Karpas-422 (cell line): ENCODE measurements at places on chromosomes 1 and 21.

DNA sequence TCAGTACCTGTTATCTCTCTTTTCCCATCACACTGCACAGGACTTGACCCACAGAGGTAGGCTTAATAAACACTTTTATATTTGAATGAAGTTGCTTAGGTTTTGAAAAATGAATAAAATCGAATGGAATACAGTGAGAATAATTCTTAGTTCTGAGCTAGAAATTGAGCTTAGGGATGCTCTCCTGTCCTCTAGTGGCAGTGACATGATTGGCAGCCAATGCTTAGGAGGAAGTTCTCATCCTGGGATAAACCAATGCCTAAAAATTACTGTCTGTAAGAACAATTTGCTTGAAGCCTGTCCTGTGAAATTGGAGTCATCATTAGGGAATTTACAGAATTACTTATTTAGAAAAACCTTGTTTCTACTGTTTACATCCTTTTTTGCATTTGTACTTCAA lies 21.3 kb upstream of the CYP4X1 start:
- DNase-seq, result peak; percentile 42

- peak; percentile 34 for DNase-seq
Observed at GRCh38 chr1:182974506-182975191, 21.7 kb upstream of the SHCBP1L start.

GRCh38 chr1:205127646-205128045 lies 5.9 kb upstream of the RBBP5 start:
- DNase-seq, result no peak

DNA sequence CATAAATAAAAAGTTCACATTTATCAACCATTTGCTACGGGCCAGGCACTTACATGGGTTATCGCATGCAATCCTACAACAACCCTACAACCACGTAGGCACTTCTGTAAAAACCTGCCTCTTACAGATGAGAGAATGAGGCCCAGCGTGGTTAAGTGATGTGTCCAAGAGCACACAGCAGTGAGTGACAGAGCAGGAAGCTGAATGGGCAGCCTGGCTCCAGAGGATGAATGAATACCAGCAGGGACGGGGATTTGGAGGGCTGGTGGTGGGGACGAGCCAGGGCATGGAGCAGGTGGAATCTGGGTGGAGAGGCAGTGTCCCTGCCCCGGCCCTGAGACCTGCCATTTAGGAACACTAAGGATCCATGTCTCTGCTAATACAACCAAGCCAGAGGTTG lies 35.5 kb downstream of the SYF2 start:
- no peak for DNase-seq

DNA sequence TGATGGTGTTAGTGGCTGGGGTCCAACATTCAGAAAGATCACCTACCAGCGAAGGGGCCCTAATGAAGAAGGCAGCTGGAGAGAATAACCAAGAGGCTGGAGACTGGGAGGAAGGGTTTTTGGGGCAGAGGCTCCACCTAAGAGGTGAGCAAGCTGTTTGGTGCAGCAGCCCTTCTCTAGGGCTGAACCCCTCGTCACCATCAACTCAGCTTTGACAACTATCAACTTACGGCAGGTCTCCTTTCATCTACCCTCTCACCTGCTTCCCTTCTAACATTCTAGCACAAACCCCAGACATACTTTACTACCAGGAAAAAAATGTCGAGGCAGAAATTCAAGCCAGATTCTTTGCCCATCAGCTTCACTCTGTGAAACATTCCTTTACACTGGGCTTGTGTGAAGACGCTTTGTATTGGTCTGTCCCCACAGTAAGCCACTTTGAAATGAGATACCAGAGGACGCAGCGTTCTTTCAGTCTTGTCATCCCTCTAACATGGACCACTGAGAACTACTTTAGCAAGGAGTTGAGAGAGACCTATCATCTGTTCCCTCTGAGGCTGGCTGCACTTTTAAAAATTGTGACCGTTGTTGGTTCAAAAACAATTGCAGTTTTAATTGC lies 84.6 kb downstream of the RAVER2 start:
- no peak for DNase-seq

DNA sequence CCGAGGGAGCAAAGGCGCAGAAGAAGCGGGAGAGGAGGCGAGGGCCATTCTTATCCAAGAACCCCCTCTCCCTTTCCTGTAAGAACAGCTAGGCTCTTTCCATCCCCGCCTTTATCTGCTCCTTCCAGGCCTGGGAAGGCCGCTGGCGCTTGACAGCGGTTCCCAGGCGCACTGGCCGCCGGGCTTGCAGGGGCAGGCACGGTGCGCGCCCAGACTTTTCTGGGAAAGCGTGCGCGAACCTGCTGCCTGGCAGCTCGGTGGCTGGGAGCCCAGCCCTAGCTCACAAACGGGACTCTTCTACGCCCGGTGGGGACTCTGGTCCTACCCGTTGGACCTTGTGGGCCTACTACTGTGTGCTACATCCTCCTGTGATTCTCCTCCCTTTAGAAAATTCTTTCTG lies 8.8 kb upstream of the IFNLR1 start:
- no peak for DNase-seq

DNA sequence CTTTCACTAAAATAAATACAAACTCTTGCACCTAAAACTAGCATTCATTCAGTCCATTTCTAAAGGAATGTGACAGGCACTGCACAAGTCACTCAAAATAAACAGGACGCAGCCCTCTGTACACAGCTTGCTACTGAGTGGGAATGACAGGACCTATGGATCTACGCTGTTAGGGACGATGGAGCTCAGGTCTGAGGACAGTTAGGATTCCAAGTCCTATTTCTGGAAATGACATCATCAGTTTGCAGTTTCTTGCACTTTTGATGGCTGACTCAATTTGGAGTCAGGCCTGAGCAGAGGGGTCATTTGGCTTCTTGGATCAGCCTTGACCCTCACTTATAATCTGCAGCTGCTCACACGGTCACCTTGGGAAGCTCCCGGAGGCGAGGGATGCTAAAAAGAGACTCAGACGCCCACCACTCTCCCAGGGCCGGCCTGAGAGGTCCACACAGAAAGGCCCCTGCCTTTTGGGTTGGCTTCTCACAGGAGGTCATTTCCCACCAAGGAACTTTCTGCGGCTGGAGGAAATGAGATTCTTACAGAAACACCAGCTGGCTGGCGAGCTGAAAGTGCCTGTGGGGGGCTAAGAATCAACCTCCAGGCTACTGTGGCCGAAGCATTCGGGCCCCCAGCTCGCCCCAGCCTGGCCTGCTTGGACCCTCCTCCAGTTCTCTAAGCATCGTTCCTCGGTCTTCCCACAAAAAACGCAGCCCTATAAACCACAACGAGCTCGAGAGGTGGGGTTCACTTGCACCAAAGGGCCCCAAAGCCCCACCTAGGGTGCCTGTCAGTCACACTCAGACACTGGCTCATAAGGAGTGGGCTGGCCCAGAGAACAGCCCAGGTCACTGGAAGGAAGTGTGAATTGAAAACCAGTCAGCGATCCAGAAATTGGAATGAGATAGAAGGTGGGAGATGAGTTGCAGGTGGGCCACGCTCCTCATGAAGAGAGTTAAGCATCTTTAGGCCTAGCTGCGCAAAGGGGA lies 8.9 kb upstream of the PDE9A start:
- no peak for DNase-seq

GRCh38 chr1:115650961-115651360 lies 9.2 kb downstream of the VANGL1 start:
- no peak for DNase-seq

DNA sequence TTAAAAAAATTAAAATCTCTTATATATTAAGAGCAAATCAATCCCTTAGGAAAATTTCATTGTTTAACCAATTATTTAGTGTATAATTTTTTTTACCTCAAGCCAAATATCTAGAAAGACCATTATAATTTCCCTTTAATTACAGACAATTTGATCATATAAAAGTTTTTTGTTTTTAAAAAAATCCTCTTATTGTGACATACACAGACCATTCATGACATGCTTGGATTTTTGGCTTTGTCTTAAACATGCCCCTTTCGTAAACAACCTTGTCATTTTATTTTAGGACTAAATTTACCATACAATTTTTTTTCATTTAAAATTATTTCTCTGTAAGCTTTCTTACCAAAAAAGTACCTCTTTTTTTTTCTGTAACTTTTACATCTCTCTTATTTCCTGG lies 14.2 kb upstream of the CYP4B1 start:
- no peak for DNase-seq

- DNase-seq, result no peak
Observed at GRCh38 chr1:29125788-29126187, 2.1 kb upstream of the TMEM200B start.

DNA sequence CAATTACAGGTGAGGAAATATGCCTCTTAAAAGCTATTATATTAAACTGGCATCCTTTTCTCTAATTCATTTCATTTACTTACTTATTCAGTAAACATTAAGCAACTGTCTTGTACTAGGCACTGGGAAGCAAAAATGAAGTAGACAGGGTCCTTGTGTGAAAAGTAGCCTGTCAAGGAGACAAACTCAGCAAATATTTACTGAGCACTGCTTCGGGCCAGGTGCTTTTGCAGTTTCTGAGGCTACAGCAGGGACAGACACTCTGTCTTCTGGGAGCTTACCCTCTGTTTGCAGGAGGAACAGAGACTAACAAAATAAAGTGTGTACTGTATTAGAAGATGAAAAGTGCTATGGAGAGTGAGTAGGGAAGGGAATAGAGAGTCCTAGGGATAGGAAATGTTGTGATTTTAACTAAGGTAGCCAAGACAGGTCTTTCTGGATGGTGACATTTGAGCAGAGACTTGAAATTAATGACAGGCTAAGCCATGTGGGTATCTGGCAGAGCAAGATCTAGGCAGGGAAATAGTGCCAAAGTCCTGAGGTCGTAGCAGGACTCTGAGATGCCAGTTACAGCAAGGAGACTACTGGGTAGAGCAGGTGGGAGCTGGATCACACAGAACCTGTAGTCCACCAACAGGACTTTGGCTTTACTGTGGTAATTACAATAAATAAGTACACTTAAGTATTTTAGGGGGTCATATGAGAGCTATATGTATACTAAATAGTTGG lies 133.0 kb downstream of the ITSN1 start:
- DNase-seq, result no peak

- DNase-seq, result no peak
Observed at GRCh38 chr1:3217979-3218679, 149.1 kb downstream of the PRDM16 start.

GRCh38 chr1:99704356-99704816 lies 58.5 kb downstream of the PALMD start:
- DNase-seq, result no peak

DNA sequence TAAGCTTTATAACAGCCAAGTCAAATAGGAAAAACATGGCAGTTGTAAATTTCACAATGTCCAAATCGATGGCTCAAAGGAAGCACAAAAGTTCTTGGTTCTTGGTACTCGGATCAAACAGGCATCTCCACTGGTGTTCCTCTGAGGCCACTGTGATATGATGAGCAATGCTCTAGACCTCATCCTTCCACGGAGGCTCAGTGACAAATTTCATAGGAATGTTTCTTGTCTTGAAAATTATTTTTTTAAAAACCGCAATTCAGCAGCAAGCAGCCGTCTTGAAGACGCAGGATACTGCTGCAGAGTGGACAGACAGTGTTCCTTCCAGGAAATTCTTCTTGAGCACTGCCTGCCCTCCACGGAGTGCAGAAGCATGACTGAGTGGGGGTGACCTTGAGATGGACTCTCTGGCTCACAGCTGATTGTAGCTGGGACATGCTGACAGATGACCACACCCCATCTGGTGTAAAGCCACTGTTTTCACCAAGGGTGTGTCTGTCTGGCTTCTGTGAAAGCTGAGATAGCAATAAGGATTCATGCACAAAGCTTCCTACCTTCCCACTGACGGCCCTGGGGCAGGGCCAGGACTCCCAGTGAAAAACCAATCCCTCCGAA lies 61.9 kb downstream of the TIAM1 start:
- DNase-seq, result no peak

DNA sequence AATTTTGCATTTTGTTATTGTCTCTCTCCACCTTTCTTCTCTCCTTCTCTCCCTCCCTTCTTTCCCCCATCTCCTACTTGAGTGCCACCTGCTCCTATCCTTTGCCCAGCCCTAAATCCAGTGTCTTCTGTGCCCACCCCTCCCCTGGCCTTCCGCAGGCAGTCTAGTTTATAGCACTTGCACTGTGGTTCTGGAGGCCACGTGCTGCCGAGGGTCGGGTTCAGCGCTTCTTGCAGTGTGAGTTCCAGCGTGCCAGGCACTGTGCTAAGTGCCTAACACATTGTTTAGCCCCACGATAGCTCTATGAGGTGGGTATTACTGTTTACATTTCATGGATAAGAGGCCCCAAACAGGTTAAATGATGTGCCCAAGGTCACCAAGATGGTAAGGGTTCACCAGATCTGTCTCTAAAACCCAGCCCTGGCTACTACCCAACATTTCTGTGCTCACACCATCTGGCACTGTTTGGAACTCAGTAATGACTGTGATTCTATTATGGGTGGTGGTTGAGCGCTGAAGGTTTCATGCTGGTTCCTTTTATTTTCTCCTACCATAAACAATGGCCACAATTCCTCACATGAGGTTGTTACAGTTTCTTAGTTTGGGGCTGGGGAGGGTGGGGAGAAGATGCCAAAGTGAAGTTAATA lies 14.1 kb upstream of the ATP1A4 start:
- DNase-seq, result no peak

- DNase-seq, result no peak
Observed at GRCh38 chr1:95832370-95832769, 598.4 kb downstream of the RWDD3 start.

DNA sequence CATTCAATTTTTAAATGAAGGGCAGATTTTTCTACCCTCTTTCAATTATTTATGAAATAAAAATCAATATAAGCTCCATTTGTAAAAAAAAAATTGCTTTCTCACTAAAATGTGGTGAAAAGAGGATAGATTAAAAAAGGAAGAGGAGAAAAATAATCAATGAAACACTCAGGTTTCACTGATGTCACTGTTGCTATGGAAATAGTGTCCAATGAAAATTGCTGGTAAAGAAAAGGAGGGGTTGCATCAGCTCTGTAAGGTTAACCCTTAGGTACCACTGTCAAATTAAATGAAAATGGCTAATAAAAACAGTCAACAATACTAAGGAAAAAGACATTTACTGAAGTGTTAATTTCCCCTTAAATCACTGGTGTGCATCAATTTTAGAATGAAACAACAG lies 91.6 kb upstream of the TTC39A start:
- peak; percentile 85 for DNase-seq

DNA sequence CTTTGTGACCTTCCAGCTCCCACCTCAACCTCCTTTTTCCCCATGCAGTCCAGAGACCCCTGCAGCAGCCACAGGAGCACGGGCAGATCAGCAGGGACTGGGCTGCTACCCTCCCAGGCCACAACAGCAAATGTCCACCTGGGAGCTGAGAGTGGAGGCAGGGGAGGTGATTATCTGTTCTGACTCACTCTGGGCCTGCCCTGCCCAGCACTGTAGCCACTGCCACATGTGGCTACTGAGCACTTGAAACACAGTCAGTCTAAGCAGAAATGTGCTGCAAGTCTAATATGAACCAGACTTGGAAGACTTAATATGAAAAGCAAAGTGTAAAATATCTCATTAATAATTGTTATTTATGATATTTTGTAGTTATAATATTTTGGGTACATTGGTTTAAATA lies 148.9 kb upstream of the VANGL1 start:
- DNase-seq, result no peak

DNA sequence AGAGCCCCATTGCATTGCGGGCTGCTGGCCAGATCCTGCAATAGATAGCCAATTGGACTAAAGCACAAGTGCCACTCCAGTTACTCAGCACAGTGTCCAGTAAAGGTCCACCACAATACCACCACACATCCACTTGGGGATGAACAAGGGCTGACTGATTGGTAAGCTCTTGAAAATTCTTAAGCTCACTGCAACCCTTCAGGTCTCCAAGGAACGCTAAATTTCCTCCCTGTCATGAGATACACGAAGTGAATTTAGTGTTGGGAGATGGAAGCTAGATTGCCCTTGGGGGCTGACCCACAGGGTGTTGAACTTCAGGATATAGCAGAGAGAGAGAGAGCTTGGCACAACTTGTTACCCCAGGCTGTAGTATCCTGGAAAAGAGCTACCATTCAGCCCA lies 9.8 kb upstream of the AADACL3 start:
- DNase-seq, result no peak
